Ovary (tissue), 10 donors: ENCODE measurements at places on chromosomes 6 and 20. TPM values are rescaled to one million over a fixed set of nuclear protein-coding genes. Genes with fewer than 3 reads are reported as not detected.

Gene ADAM33
- 48.5 TPM for total RNA-seq

Gene SLC35B2
- 29.7 TPM for total RNA-seq

Gene VGLL2
- not detected for total RNA-seq

Gene MDC1
- total RNA-seq, result 39.2 TPM

Gene DEFB124
- not detected for total RNA-seq

Gene DUSP15
- total RNA-seq, result 17.0 TPM

Gene MDFI
- total RNA-seq, result 20.4 TPM

Gene SMLR1
- total RNA-seq, result not detected

Gene EBF4
- total RNA-seq, result 17.6 TPM

Gene HAO1
- not detected for total RNA-seq

Gene TPBG
- total RNA-seq, result 6.3 TPM

Gene SRSF12
- 3.2 TPM for total RNA-seq

Gene EFCAB8
- total RNA-seq, result not detected

Gene DHX16
- 24.0 TPM for total RNA-seq

Gene SCRT2
- total RNA-seq, result not detected

Gene PTGIS
- 94.0 TPM for total RNA-seq

Gene MMP24
- total RNA-seq, result 0.24 TPM

Gene CDSN
- total RNA-seq, result not detected

Gene SLC17A2
- not detected for total RNA-seq

Gene MAP3K7
- 24.7 TPM for total RNA-seq

Gene ESF1
- total RNA-seq, result 10.3 TPM

Gene MEI4
- total RNA-seq, result not detected

Gene HUS1B
- total RNA-seq, result 1.8 TPM

Gene LPA
- total RNA-seq, result 0.60 TPM
